ENCODE measurements at places on chromosomes 2 and 18.

DNA sequence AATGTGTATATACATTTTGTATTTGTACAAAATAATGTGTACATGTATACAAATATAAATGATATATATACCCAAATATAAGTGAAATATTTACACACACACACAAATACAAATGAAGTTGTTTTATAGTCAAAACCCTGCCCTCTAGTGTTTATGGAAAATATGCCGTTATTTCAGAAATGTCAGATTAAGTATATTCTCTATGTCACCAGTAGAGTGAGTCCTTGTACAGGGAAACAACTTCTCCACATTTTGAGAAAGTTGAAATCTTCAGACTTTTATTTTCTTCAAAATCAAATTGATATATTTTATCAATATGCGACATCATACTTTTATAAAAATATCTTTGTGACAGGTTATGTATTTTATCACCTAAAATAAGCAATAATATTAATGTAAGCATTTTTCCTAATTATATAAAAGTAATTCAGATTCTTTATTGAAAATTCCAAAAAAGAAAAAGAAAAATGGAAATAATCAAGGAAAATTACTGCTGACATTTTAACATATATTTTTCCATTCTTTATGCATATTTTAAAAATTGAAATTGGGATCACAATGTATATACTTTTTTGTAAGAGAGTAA, 22.4 kb downstream of the ARL6IP6 start:
- DNase-seq = peak; percentile 33

GRCh38 chr2:118803012-118803411, 44.4 kb downstream of the EN1 start:
- DNase-seq = no peak

- no peak for DNase-seq
These were observed 95.3 kb upstream of the ALKAL2 start for GRCh38 chr2:383178-383577.

- no peak for DNase-seq
These were observed 614.0 kb downstream of the SLC4A3 start for GRCh38 chr2:220241423-220241822.

DNA sequence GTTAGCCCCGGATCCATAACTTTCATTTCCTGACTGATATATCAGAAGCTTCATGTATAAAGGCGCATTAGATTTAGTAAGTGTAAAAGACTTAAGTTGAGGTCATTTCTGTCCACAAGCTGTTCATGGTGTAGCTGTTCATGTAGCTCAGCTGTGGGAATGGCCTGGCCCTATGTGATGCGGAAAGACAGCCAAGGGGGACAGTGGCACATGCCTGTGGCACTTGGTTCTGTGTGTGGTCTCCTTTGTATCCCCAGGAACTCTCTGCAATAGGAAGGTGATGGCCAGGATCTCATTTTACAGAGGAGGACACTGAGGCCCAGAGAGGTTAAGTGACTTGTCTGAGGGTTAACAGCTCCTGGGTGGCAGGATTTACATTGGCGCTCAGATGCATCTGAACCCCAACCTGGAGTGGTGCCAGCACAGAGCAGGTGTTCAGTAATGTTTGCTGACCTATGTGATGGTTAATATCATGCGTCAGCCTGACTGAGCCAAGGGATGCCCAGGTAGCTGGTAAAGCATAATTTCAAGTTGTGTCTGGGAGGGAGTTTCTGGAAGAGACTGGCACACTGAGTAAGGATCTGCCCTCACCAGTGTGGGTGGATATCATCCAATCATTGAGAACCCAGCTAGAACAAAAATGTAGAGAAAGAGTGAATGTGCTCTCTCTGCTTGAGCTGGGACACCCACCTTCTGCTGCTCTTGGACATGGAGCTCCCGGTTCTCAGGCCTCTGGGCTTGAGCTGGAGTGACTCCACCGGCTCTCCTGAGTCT, 25.4 kb downstream of the HPCAL1 start:
- no peak for DNase-seq

- no peak for DNase-seq
These were observed 190.7 kb upstream of the CXCR4 start for GRCh38 chr2:136308611-136309010.

- DNase-seq = no peak
These were observed 262.1 kb downstream of the LPIN1 start for GRCh38 chr2:12008425-12009061.

- no peak for DNase-seq
These were observed 221.2 kb downstream of the IRS1 start for GRCh38 chr2:226578373-226578772.

GRCh38 chr18:77063260-77063659, 69.3 kb downstream of the MBP start:
- peak; percentile 82 for DNase-seq

DNA sequence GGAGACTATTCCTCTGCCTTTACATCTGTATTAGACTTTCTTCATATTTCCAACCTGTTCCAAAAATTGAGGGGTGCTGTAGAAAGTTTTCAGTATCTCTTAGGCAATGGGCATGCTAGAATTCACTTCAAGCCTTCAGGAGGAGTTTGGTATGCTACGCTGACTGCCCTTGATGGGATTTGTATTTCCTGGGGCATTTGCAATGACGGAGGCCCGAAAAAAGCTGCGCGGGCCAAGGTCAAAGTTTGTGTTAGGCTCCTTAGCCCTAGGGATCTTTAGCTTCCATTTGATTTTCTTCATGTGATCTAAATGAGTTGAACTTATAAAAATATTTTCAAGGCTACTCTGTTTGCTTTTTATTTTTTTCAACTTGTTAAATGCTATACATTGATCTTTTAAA, 5.1 kb downstream of the CPS1 start:
- DNase-seq = no peak

- DNase-seq = no peak
These were observed 203.0 kb upstream of the KCNJ3 start for GRCh38 chr2:154495455-154495868.

DNA sequence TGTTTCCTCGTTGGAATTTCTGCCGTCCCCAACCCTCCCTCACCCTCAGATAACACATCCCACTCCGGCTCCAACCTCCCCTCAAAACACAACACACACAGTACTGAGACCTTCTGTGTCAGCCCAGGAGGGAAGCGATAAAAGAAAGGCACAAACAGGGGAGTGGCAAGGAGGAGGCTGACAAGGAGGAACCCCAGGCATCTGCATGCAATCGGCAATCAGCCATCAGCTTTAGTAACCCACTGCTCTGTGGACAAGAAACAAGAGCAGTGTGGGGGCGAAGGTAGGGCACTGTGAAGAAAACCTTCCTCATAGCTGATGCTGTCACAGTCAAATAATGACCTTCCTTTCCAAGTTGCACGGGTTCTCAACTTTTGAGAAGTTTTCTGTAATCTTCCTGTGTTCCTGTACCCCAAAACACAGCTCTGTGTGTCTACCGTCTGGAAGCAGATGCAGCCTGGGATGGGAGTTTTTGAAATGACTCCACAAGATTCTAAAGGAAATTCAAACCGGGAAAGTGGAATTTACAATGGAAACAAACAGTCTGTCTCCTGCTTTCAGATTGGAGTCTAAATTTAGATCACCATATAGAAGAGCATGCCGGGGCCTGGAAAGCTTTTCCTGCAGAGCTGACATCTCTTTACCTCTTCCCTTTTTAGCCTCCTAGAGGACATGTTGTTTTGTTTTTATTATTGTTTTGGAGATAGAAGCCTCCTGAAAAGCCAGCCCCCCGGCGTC, 16.4 kb upstream of the LPIN2 start:
- DNase-seq = no peak

DNA sequence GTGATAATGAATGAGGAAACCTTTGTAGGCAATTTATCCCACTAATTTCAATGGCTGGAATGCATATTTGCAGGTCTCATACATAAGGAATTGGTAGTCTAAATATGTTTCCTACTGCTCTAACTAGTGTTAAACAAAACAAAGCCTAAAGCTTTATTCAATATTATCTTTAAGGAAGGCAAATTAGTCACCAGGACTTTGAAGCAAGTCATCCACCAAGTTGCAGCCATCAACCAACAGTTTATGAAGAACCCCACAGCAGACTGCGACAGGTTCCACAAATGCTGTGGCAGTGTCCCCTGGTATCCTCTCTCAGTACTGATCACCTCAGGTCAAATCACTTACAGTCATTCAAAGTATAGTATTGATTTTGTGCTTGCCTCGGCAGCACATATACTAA, 181.5 kb upstream of the ZFP36L2 start:
- no peak for DNase-seq

GRCh38 chr18:21979759-21980158, 189.6 kb upstream of the GATA6 start:
- no peak for DNase-seq

DNA sequence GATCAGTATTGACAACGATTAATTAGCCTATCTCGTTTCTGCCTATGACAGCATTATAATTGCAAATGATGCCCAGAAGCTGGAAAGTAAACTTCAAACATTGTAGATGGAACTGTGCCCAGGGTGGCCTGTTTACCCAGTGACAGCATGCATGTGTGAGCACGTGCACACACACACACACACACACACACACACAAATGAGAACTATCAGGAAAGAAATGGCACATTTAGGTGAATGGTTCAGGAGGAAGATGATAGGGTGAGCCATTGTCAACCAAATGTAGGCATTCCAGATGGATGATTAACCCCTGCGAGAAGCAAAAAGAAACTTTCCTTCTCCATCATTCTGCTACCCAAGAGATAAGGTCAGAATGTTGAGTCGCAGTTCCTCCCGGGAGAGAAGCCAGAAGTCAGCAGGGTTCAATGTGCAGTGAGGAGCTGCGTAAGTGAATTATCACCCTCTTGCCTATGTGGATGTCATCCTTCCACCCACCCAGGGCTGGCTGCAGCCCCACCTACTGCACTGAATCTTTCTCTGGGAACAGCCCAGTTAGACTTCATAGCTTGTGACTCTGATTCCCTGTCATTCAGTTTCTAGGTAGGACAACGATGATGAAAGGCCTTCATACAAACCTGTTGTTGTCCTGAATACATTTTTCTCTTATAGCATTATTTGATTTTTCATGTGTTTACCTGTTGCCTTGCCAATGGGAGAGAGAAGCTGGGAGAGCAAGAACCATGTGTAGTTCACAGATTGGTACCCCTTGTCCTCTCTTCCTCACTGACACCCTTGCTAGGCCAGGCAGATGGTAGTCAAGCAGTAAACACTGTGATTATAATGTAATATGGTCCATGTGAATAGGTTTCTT, 3.5 kb upstream of the APOB start:
- DNase-seq = no peak

DNA sequence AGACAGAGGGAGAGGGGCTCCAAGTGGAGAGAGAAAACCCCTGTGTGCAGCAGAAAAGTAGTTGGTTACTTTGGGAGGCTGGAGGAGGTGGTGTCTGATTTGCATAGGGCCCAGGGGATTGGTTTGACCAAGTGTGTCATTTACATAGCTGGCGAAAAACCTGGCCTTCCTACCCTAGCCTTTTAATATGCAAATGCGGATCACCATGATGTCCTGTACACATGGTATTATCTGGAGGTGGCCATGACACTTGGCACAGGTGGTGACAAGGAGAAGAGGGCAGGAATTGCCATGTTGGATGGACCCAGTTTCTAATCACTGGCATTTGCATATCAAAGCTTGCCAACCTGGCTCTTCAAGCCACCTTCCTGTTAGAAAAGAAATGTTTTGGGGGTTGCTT, 120.8 kb upstream of the CHAC2 start:
- no peak for DNase-seq

GRCh38 chr2:120812866-120813265, 77.2 kb downstream of the GLI2 start:
- DNase-seq = no peak

DNA sequence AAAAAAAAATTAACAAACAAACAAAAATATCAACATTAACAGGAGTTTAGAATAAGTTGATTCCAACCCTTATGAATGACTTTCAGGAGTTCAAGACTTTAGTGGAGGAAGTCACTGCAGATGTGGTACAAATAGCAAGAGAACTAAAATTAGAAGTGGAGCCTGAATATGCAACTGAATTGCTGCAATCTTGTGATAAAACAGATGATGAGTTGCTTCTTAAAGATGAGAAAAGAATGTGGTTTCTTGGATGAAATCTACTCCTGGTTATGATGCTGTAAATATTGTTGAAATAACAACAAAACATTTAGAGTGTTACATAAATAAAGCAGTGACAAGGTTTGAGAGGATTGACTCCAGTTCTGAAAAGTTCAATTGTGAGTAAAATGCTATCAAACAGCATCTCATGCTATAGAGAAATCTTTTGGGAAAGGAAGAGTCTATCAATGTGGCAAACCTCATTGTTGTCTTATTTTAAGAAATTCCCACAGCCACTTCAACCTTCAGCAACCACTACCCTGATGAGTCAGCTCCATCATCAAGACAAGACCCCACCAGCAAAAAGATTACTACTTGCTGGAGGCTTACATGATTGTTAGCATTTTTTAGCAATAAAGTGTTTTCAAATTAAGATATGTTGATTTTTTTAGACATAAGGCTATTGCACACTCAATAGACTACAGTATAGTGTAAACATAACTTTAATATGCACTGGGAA, 42.7 kb upstream of the TAF4B start:
- DNase-seq = no peak

DNA sequence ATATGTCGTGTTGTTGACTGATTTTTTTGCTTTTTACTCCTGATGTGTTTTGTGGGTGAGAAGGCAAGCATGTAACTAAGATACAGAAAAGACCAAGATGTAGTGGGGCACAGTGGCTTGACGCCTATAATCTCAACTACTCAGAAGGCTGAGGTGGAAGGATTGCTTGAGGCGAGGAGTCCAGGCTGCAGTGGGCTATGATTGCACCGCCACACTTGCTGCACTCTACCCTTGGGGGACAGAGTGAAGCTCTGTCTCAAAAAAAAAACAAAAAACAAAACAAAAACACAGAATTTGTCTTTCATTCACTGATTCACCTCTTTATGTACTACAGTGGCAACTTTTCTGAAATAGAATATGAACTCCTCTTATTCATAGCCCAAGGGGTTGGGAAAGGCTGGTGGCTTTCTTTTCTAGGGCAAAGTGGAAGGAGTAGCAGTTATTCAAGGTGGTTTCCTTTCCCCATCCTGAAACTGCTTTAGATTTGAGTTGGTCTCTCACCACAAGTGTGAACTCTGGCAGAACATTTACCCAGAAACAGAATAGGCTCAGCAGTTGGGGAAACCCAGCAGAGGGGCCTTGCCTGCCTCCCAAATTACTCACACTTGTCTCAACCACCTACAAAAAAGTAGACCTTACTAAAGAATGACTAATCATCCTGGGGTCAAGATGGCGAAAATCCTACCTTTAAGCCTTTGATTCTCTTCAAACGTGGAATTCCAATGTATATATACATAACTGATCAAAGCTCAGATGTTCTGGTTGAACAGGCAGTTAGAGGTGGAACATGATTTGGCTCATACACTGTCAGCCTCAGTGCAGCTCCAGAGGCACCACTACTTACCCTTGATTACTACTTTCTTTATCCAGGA, 6.5 kb downstream of the TANK start:
- DNase-seq = peak; percentile 49

- DNase-seq = no peak
These were observed 22.3 kb downstream of the DOK1 start for GRCh38 chr2:74576863-74577229.
